Esophagus mucosa (tissue), 1 donor: ENCODE measurements at places on chromosomes 2 and 18.

DNA sequence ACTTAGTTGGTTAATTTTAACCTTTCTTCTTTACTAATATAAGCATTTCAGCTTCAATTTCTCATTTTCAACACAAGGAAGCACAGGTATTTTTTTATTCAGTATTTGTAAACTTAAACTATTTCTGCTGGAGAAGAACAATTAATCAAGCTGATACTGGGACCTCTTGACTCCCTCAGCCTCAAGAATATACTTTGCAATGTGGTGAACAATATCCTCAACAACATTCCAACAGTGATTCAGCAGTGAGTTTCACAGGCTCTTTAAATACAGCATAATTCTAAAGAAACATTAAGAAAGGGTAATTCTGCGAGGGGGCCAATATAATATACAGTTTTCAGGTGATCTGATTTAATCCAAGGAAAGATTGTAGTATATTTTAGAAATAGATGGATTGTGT, 10.0 kb downstream of the RAPGEF4 start:
- no peak for ATAC-seq

DNA sequence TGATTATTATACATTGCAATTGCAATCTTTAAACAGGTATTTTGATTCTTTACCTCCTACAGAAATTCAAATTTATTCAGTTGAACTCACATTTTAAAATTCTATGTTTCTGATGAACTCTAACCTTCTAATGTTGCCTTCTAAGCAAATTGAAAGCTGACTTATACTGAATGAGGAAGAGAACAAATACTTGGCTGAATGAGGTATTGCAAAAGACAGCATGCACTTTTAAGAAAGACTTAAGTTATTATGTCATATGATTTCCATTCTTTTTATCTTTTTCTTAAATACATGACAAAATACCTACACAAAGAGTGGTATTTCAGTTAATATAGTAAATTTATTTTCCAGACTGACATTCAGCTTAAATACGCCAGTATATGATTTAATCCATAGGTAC, 64.7 kb downstream of the FAM228A start:
- ATAC-seq: no peak

DNA sequence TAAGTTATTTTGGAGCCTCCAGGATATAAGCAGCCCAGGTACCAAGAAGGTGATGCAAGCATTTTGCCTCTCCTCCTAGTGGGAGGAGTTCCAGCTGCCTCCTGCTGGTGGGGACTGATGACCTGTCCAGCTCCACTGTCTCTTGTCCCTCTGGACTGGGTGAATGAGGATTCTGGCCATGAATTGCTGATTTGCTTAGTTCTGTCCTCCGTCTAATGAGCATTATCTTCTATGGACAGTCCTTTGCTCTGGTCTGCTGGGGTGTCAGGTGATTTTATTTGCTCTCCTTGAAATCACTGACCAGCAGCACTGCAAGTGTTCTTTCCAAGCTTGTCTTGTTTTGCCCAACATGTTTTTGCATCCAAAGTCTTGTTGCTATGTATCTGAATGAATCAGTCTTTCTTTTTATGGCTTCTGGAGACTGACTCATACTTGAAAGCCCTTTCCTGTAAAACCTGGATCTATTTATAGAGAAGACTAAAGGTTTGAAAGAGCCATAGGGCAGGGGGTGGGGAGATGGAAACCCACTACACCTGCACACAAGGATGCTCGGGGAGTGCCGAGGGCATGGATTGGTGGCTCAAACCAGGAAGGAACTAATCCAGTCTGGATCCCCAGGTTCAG, 40.5 kb upstream of the EFHD1 start:
- peak; percentile 77 for ATAC-seq

GRCh38 chr2:163155279-163155883, 316.8 kb upstream of the KCNH7 start:
- ATAC-seq: peak; percentile 58

DNA sequence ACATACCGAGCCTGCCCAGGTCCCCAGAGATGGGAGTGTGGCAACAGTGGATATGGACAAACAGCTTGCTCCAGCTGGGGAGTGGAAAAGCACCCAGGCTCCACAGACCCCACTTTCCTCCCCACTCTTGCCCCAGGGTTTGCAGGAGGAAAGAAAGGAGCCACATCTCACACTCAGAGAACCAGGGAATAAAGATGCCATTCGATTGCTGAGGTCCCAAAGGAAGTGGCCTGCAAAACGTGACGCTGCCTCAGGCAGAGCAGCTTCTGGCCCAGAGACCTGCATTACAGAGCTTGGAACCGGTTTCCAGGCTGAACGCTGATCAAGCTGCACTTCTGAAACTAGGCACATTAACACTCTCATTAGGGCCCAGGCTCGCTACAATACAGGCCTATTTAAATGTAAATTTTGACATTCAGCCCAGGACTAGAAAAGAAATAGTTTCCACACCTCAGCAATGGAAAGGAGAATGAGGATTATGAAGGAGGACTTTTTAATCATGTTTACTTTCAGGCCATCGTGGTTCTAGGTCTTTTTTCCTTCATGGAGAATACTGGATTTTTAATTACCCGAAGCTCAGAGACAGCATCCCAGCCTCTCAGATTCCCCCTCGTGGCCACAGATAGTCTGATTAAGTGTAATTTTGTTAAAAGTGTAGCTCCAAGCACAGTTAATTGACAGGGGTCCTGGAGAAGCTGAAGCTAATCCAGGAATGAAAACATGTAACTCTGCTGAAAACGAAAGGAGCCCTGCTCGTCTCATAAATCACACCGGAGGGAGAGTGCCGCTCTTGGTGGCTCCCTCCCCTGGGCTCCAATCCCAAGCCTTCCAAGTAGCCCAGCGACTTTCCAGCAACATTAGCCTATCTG, 221.3 kb upstream of the RAB6C start:
- ATAC-seq: no peak

GRCh38 chr2:18085593-18085992, 207.1 kb downstream of the KCNS3 start:
- ATAC-seq: no peak

DNA sequence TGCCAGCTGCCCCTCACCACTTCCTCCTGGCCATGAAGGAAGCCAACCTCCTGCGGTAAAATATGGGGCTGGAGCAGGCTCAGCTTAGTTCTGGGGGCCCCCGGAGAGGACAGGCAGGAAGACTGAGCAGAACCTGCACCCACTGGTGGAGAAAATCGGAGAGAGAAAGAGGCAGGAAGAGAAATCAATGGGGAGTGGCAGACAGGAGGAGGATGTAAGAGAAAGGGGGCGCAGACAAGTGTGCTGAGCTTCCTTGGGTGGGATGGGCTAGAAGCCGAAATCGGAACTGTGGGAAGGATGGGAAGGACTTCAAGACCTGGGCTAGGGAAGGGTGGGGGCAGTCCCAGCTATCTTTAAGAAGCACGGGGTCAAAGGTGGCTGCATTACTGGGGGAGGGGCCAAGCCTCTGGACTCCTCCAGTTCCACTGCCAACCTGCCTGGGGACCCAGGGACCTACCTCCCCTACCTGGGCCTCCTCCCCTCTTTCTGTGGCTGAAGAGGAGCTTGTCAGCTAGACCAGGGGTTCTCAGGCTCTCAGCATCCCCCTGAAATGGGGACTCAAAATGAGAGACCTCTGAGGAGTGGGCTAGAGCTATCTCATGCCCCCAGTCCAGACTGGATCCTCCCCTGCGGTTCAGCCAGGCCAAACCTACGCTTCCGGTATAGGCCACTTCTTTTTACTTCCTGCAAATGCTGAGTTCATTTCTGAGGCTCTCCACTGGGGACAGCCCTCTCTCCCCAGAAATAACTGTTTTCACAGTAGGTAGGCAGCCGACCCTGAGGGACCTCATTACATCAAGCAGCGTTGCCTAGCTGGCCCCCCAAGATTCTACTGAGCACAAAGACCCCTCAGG, 33.6 kb upstream of the B3GNT7 start:
- ATAC-seq: no peak

- ATAC-seq: no peak
Observed at GRCh38 chr2:55151733-55152433, 80.2 kb downstream of the CLHC1 start.

DNA sequence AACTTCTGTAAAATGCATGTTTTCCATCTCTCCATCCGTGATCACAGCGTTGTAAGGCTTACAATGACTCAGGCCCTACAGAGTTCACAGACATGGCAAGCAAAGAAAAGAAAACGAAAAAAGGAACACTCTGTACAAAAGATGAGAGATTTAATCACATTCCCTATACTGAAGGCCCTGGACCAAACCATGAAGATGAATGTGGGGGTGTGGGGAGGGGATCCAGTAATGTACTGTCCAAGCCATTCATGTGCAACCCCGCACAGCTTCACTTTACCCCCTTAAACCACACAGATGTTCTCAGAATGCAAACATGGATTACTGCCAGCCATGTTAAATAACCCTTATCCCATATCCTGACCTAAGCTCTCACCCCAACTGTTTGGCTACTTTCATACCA, 391.1 kb downstream of the NCKAP5 start:
- ATAC-seq: no peak

GRCh38 chr2:58107803-58108710, 61.5 kb downstream of the VRK2 start:
- ATAC-seq: peak; percentile 92

GRCh38 chr2:172783165-172783898, 47.7 kb downstream of the RAPGEF4 start:
- no peak for ATAC-seq

GRCh38 chr2:233443511-233444183, 89.4 kb downstream of the DGKD start:
- ATAC-seq: peak; percentile 82

- ATAC-seq: no peak
Observed at GRCh38 chr18:991441-991840, 86.8 kb downstream of the ADCYAP1 start.

GRCh38 chr2:31411771-31412170, 2.8 kb downstream of the XDH start:
- peak; percentile 64 for ATAC-seq

GRCh38 chr2:236040600-236041328, 127.4 kb downstream of the GBX2 start:
- ATAC-seq: peak; percentile 83

DNA sequence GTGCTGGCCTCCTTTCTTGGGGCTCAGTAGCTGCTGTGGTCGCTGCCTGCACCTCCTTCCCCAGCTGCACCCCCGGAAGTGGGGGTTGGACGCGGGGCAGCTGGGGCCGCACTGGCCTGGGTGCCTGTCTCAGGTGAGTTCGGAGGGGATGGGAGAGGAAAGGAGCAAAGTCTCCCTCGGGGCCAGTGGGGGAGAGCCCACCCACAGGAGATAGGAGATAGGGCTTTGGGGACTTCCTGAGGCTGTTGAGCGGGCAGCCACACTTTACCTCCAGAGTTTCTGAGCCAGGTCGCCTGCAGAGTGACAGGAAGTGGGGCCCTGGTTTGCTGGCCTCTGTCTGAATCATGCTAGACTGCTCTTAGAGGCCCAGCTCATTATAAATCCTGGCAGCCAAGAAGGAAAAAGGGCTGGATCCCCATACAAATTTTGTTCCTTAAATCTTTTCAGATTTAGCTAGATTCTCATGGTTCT, 8.1 kb downstream of the MBP start:
- ATAC-seq: no peak

DNA sequence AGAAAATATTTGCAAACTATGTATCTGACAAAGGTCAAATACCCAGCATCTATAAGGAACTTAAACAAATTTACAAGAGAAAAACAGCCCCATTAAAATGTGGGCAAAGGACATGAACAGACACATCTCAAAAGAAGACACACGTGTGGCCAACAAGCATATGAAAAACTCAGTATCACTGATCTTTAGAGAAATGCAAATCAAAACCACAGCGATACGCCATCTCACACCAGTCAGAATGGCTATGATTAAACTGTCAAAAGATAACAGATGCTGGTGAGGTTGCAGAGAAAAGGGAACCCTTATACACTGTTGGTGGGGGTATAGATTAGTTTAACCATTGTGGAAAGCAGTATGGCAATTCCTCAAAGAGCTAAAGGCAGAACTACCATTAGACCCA, 64.3 kb upstream of the RBMS1 start:
- no peak for ATAC-seq

GRCh38 chr18:80109676-80110078, 615 bp downstream of the ADNP2 start:
- peak; percentile 1 for ATAC-seq

GRCh38 chr2:234691214-234691575, 194.3 kb upstream of the ARL4C start:
- ATAC-seq: no peak

GRCh38 chr18:67805261-67805660, 288.7 kb upstream of the DSEL start:
- ATAC-seq: no peak

- no peak for ATAC-seq
Observed at GRCh38 chr2:231270221-231271114, 72.0 kb downstream of the ARMC9 start.

GRCh38 chr18:63596964-63597363, 9.8 kb downstream of the SERPINB13 start:
- peak; percentile 9 for ATAC-seq

- ATAC-seq: no peak
Observed at GRCh38 chr2:2638547-2639220, 307.6 kb upstream of the MYT1L start.

DNA sequence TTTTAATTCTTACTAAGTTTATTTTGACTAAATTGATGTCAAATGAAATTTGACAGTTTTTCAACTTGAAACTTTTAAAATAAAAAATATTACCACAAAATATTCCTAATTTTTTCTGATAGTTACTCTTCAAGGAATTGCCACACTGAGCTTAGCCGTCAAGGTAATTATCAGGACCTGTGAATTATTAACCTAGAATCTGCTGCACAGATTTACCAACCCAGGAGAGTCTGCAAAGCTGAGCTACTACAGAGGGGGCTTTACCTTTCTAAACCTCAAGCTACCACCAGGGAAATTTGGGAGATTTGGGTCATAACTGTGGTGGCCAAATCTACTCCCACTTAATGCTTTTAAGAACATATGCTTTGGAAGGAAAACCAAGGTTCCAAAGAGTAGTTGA, 324.6 kb downstream of the CCDC178 start:
- no peak for ATAC-seq

DNA sequence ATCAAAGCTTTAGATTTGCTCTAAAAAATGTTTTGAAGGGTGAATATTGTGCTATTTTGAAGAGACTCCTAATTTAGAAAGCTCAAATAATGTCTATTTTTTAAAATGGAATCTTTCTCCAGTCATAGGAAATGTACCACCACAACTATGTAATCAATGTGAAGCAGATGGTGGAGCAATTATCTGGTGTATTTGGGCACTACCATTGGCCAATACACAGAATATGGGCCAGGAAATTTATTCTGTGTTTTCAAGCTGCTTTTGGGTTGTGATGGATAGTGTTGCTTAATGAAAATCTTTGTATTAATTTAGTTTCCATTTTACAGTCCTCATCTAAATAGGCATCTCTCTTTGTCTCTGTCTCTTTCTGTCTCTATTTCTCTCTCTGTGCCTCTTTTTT, 17.1 kb upstream of the VWC2L start:
- no peak for ATAC-seq

- ATAC-seq: no peak
Observed at GRCh38 chr18:35127201-35127600, 86.0 kb downstream of the MAPRE2 start.

DNA sequence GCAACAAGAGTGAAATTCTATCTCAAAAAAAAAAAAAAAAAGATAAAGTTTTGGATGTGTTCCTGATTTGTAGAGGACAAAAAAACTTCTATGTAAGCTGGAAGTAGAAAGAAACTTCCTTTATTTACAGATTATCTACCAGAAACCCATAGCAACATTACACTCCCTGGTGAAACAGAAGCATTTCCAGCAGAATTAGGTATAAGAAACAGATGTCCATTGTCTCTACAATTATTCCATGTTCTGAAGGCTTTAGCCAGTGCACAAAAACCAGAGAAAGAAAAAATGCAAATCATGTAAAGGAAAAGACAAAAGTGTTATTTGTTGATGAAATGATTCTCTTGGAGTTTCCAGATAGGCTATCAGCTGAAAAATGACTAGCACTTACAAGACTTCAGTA, 4.9 kb downstream of the TUBB6 start:
- no peak for ATAC-seq

- ATAC-seq: peak; percentile 41
Observed at GRCh38 chr2:46167406-46167805, 129.8 kb upstream of the EPAS1 start.
